ENCODE measurements at places on chromosomes 3 and 15.

- peak; percentile 79 for DNase-seq
Observed at GRCh38 chr3:147361454-147362420, 44.6 kb downstream of the ZIC4 start.

DNA sequence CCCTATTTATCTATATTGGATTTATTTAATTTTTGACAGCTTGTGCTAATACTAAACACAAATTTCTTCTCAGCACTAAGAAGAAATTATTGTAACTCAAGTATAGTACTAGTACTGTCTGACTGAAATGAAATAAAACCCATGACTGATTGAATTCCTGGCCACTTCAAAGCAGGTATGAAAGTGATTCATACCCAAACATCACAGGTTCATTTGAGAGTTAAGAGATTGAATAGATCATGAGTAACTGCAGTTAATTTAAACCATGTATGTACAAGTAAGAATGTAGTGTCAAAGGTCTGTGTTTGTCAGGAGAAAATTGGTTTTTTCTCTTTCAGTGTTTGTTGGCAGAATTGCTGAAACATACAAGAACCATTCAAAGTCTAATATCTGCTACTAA is 332.0 kb upstream of the GRM7 start:
- DNase-seq, result no peak

- DNase-seq, result peak; percentile 6
Observed at GRCh38 chr3:8938021-8938420, 25.3 kb downstream of the RAD18 start.

- DNase-seq, result no peak
Observed at GRCh38 chr3:42063888-42064287, 27.3 kb upstream of the TRAK1 start.

- no peak for DNase-seq
Observed at GRCh38 chr3:14211621-14212020, 33.0 kb downstream of the LSM3 start.

Measured in HEK293T (cell line).